ENCODE measurements at places on chromosomes 12 and 14. TPM values are rescaled to one million over a fixed set of nuclear protein-coding genes. Genes with fewer than 3 reads are reported as not detected.
A peak's percentile ranks its signal among the peaks of the same experiment; 100 is the strongest.

DNA sequence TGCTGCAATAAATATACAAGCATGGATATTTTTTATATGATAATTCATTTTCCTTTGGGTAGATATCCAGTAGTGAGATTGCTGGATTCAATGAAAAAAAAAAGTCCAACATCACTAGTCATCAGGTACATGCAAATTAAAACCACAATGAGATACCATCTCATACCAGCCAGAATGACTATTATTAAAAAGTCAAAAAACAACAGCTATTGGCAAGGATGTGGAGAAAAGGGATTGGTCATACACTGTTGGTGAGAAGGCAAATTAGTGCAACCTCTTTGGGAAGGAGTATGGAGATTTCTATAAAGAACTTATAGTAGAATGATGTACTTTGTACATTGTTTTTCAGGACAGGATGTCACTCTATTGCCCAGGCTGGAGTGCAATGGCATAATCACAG lies 531.2 kb upstream of the MGAT4C start:
- H3K36me3 ChIP-seq: no peaks in the 10 kb centered on the region
- no peak overlapping the region for H3K4me3 ChIP-seq
- no peak for DNase-seq
- H3K27me3 ChIP-seq: no peaks in the 10 kb centered on the region
- H3K27ac ChIP-seq: no peak overlapping the region

GRCh38 chr14:29548948-29549370 lies 378.7 kb downstream of the PRKD1 start:
- no peaks in the 10 kb centered on the region for H3K4me1 ChIP-seq
- H3K4me3 ChIP-seq: no peak overlapping the region
- no peak overlapping the region for H3K27ac ChIP-seq

Gene PLD4
- total RNA-seq: 0.10 TPM

Gene NYNRIN
- total RNA-seq: not detected

- H3K4me3 ChIP-seq: no peak overlapping the region
- H3K27ac ChIP-seq: peak overlapping the region; percentile 62
- no peaks in the 10 kb centered on the region for H3K27me3 ChIP-seq
- no peak for DNase-seq
- peaks cover 46% of the 10 kb centered on the region for H3K36me3 ChIP-seq
Measured at GRCh38 chr14:102898776-102899515, 23.5 kb upstream of the AMN start.

Gene CBLN3
- 5.5 TPM for total RNA-seq

Gene MMAB
- 41.9 TPM for total RNA-seq

Gene AKAP5
- 1.1 TPM for total RNA-seq

DNA sequence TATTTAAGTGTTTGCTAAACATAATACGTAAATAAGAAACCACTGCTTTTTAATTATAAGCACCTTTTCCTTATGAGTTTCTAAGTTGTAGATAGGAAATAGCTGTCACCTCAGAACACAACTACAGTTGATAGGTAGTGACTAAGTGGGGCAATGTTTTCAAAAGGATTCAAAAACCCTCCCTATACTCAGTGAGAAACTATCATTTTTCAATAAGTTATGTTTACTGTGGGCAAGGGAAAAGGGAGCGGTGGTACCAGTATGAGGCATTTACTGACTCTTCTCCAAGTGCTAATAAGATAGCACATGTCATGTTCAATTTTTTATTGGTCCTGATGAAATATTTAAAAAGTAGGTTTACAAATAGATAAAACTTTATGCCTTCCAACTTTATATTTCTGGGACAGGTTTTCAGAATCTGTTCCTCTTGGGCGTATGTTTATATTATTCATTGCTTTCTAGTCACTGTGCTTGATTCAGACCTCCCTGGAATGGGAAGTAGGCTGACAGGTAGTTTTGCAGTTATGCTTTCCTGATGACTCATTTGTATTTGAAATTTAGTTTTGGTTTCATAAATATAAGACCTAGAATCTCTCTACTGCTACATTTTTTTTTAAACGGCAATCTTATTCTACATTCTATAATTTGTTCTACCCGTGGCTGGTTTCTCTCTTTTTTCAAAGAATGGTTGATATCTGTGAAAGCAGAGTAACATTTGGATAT lies 153.1 kb downstream of the TMEM117 start:
- no peak for DNase-seq
- H3K4me1 ChIP-seq: peaks cover 8% of the 10 kb centered on the region
- H3K27ac ChIP-seq: no peak overlapping the region
- no peak overlapping the region for H3K4me3 ChIP-seq
- H3K36me3 ChIP-seq: no peaks in the 10 kb centered on the region

DNA sequence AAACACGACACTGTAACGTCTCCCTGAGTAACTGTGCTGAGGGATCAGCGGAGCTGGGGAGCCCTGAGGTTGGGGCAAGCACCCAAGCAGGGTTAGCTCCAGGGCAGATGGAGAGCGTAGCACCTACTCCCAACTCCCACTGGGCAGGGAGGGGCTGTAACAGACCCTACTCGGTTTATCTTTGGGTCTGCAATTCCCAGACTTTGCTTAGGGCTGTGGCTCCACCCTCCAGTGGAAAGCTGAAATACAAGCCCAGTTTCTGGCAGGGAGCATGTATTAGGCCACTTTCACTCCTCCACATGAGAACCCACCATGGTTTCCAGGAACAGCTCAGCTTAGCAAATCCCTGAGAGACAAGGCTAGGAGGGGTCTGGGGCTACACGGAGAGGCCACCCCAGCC lies 17.3 kb upstream of the TC2N start:
- H3K27ac ChIP-seq: no peak overlapping the region
- peaks cover 31% of the 10 kb centered on the region for H3K4me1 ChIP-seq
- H3K36me3 ChIP-seq: no peaks in the 10 kb centered on the region
- H3K27me3 ChIP-seq: peaks cover 3% of the 10 kb centered on the region

- H3K4me1 ChIP-seq: no peaks in the 10 kb centered on the region
- no peak overlapping the region for H3K27ac ChIP-seq
- DNase-seq: no peak
- no peak overlapping the region for H3K4me3 ChIP-seq
- H3K36me3 ChIP-seq: no peaks in the 10 kb centered on the region
Measured at GRCh38 chr14:69267492-69267891, 7.5 kb downstream of the GALNT16 start.

Data from activated T-helper 1 cell treated with anti-CD3 and anti-CD28 coated beads, Interleukin-12 subunit alpha, Interleukin-12 subunit beta, Interleukin-2, Interleukin-4 antibody, amounts not matched to agents 30 ng/mL and 10 ng/mL and 1 ng/mL, durations not matched to agents 14 hours and 24 hours and 36 hours (primary cell).